ENCODE measurements at places on chromosomes 5 and 9.

DNA sequence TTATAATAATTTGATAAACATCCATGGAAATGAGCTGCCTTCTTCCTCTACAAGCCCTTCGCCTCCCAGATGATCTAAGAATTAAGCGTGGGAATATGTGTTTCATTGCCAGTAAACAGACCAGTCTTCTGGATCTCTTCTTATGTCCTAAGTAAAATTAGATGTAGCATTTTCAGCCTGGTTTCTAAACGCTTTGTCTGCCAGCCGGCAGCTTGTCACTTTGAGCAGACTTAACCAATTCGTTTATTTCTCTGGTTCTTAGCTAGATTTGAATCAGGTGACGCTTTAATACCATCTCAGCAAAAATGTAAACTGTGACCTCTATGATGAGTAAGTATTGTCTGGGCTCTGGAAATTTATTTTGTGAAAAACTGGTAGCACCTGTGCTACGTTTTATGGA lies 380.6 kb upstream of the NUDT12 start:
- H3K4me1 ChIP-seq, result no peaks in the 10 kb centered on the region
- no peaks in the 10 kb centered on the region for H3K36me3 ChIP-seq
- H3K27ac ChIP-seq, result no peak overlapping the region
- H3K27me3 ChIP-seq, result no peaks in the 10 kb centered on the region
- DNase-seq, result no peak

DNA sequence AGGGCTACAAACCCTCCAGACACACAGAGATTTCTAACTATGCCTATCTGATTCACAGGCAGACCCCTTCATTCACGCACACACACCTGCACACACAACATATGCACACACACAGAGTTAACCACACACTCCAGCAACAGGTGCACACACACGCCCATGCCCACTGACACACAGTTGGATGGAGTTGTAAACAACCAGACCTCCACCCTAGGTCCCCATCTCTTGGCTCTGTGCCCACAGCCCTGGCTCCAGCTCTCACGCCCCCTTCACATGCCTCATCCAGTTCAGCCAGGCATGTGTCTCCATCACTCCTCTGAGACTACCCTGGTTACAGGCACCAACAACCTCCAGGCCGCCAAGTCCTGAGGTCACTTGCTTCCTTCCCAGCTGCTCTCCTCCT lies 61.1 kb downstream of the PSD2 start:
- H3K4me1 ChIP-seq, result no peaks in the 10 kb centered on the region
- H3K4me3 ChIP-seq, result no peak overlapping the region
- peaks cover 3% of the 10 kb centered on the region for H3K27me3 ChIP-seq
- no peak for DNase-seq
- no peak overlapping the region for H3K27ac ChIP-seq

DNA sequence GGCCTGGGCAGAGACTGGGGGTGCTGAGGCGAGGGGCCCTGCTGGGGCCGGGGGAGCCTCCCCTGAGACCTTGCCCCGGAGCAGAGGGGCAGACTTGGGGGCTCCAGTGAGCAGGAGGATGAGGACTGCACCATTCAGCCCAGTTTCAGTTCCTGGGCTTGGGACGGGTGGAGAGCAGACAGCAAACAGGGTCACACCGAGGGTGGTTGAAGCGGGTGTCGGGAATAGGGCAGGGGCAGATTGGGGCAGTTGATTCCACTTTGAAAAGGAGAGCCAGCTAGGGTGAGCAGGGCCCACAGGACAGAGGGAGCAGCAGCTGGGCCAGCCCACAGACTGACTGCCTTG lies 4.5 kb downstream of the GRK6 start:
- H3K4me1 ChIP-seq, result peaks cover 8% of the 10 kb centered on the region
- no peaks in the 10 kb centered on the region for H3K27me3 ChIP-seq
- peaks cover 43% of the 10 kb centered on the region for H3K36me3 ChIP-seq
- no peak overlapping the region for H3K27ac ChIP-seq
- no peak for DNase-seq

GRCh38 chr9:98654247-98654646 lies 54.5 kb downstream of the GABBR2 start:
- DNase-seq, result peak; percentile 55
- H3K27me3 ChIP-seq, result no peaks in the 10 kb centered on the region
- H3K27ac ChIP-seq, result no peak overlapping the region
- no peaks in the 10 kb centered on the region for H3K4me1 ChIP-seq

DNA sequence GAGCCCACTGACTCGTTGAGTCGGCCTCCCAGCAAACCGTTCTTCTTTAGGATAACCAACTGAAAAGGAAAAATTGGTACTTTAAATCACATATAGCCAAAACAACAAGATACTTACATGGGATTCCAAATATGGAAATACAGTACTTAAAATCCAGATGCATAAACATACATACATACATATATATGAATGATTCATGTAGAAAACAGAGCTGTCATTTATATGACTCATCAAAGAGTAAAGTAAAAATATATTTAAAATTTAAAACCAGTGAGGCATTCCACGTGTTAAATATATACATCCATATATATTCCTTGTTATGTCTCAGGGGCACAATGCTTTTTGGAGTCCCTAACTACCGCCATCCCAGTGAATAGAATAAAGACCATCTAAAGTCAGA lies 36.7 kb downstream of the DMGDH start:
- DNase-seq, result no peak
- no peak overlapping the region for H3K27ac ChIP-seq
- no peaks in the 10 kb centered on the region for H3K36me3 ChIP-seq
- no peak overlapping the region for H3K4me3 ChIP-seq
- no peaks in the 10 kb centered on the region for H3K27me3 ChIP-seq

DNA sequence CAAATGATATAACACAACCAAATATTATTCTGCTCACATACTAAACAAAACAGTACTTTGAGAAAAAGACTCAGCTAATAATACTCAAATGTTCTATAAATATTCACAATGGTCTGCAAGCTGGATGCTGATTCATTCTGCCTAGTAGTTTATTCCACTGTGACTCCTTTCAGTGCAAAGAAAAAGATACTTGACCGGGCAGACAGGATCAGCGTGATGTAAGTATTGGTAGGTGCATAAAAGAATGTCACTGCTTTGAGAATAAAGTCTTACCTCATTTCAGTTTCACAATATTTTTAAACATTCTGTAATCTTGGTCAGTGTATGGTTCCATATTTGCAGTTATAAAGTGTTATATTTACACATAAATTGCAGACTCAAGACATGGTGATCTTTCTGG lies 223.0 kb upstream of the NUDT12 start:
- no peak for DNase-seq
- no peaks in the 10 kb centered on the region for H3K4me1 ChIP-seq
- no peak overlapping the region for H3K4me3 ChIP-seq
- H3K27ac ChIP-seq, result no peak overlapping the region

- H3K27ac ChIP-seq, result no peak overlapping the region
- H3K4me3 ChIP-seq, result no peak overlapping the region
- DNase-seq, result no peak
- H3K27me3 ChIP-seq, result no peaks in the 10 kb centered on the region
- H3K36me3 ChIP-seq, result no peaks in the 10 kb centered on the region
Observed at GRCh38 chr5:169545762-169546161, 37.8 kb upstream of the SPDL1 start.
